ENCODE measurements at places on chromosomes 7 and 10.

DNA sequence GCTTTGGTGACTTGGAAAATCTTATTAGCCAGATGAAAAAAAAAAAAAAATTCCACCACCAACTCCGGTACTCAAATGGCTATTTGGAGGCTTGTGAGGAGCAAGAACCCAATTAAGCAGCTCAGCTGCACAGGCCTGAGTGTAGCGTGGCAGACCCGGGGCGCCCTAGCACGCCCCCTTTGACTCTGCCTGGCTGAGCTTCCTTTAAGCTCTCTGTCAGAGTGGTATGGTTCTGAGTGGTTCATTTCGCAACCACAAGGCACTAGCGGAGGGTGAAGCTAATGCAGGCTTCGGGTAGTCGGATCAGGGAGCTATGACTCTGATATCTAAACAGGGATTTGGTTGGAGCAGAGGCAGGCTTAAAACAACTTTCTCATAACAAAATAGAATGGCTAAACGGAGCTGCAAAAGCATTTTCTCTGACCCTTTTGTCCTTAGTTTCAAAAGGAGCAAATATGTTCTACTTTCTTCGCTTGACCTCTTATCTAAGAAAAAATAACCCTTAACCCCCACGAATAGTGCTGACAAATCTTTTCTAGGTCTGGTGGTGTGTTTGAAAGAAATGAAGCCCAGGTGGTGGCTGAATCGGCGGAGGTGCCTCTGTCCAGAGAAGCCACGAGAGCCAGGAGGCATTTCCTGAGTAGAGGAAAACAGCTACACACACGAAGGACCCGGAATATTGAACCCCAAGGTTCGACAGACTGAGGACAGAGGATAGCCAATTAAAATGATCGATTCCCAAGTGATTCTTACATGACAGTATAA lies 285.4 kb upstream of the GLI3 start:
- no peak for DNase-seq

DNA sequence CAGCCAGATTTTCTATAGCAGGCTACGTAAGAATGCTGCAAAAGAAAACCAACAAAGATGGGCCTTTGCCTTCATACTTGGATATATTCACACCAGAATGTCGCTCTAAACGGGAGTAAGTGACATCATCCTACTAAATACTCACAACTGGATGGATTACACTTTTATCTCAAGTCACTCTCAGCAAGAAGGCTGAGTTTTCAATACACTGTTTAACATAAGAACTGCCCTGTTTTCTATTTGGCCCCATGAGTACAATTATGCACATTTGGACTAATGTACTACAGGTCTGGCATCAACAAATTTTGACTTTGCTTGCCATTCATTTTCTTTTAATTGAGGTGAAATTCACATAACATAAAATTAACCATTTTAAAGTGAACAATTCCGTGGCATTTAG lies 8.2 kb downstream of the SLC35B4 start:
- DNase-seq: no peak

DNA sequence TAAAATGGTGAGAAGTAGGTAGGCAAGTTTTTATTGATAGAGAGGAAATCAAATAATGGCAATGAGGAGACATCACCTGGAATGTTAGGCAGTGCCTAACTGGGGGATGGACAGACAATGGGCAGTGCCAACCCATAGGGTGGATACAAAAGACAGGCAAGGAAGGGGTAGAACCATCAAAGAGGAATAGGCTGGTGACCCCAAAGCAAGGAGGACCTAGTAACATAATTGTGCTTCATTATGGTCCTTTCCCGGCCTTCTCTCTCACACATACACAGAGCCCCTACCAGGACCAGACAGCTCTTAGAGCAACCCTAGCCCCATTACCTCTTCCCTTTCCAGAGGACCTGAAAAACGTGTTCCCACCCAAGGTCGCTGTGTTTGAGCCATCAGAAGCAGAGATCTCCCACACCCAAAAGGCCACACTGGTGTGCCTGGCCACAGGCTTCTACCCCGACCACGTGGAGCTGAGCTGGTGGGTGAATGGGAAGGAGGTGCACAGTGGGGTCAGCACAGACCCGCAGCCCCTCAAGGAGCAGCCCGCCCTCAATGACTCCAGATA lies 30.0 kb downstream of the PRSS2 start:
- no peak for DNase-seq

DNA sequence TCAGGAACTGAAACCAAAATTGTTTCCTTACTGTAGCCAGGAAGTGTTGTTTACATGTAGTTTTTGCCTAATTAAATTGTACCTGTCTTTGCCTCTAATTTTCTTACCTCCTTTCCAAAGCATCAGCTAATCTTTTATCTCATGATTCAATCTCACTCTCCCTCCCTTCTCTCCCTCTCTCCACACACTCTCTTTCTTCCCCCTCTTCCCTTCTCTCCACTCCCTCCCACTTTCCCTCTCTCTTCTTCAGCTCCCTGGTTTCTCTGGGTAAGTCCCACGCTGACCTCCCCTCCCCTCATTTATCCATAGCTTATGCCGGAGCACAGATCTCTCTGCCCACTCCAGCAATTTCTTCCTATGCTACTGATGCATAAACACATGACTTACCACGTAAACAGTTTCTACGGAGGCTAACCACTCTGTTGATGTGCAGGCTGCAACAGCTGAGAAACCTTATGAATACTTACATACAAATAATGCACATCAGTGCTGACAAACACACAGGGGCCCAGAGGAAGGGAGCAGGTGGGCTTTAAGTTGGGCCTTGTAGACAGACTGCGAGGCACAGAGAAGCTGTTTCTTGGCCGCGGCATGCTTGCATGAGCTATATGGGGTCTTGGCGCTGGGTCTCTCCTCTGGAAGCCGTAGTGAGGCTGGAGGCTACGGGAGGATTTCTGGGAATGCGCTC lies 174.4 kb upstream of the PLXNA4 start:
- no peak for DNase-seq

- no peak for DNase-seq
These were observed 86.5 kb downstream of the OTUD1 start for GRCh38 chr10:23525406-23525805.

DNA sequence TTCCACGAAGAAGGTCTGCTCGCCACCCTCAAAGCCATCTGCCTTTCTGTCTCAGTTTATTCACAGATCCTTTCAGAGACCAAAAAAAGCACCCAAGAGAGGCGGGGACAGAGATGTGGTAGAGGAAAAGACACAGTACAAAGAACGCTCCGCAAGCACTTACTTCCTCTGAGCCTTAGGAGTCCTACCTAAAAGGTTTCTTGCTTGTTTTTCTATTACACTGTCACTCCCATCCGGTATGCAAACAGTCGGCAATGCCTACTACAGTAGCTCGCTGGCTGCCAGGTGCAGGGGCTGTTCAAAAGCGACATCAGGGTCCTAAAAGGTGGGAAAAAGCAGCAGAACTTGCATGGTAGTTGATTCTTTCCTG lies 816 bp downstream of the TECPR1 start:
- DNase-seq: no peak

- no peak for DNase-seq
These were observed 1191.1 kb downstream of the SORCS1 start for GRCh38 chr10:105973360-105973759.

DNA sequence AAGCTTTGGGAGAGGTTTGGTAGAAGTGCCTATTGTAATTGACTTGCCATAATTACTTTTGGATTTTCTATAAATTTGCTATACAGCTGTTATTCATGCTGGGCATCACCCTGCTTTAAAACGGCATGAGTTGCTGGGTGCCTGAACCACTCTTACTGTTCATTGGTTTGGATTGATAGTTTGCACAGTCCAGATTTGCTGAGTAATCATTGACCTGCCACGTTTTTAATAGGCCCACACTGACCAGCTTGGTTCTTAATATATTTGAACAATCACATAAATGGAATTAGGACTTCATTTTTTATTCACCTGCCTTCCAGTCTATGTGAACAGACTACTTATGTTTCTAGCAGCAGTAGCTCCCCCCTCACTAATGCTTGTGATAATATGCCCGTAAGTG lies 630.8 kb downstream of the SDK1 start:
- DNase-seq: no peak

GRCh38 chr10:121735263-121735662 lies 137.0 kb upstream of the FGFR2 start:
- DNase-seq: no peak

GRCh38 chr10:103040418-103040817 lies 122.3 kb downstream of the CNNM2 start:
- no peak for DNase-seq

- DNase-seq: no peak
These were observed 17.5 kb downstream of the ZNF33A start for GRCh38 chr10:38027986-38028385.

DNA sequence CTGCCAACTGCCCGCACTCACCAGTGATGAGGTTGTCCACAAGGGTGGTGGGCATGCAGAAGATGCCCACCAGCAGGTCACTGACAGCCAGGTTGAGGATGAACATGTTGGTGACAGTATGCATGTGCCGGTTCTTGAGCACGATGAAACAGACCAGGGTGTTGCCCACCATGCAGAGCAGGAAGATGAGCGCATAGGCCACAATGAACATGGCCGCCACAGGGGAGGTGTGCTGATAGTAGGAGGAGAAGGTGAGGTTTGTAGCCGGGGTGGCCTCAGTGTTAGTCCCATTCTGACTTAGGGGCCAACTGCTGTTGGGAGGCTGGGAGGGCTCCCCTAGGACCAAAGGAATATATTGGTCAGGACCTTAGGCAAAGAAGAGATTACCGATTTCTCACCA lies 17.7 kb downstream of the NPFFR1 start:
- DNase-seq: no peak

- DNase-seq: no peak
These were observed 689.0 kb upstream of the COBL start for GRCh38 chr7:52005613-52006012.

- no peak for DNase-seq
These were observed 1.2 kb upstream of the ADD3 start for GRCh38 chr10:110006358-110007160.

GRCh38 chr10:78828647-78829539 lies 239.9 kb upstream of the ZMIZ1 start:
- no peak for DNase-seq

DNA sequence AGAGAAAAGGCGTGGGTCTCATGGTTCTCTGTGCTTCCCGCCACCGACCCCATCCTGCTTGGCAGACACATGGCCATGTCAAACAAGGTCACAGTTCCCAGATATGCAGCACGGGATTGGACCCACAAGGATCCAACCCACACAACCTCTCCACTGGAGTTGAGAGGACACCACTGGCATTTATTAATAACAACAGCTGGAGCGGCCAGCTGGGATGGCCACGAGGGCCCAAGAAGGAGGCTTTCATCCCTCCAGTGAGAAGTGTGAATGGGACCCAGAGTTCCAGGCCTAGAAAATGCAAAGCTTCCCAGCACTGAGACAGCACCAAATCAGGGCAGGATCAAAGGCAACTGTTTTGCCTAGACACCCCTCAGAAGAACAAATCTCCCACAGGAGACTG lies 31.5 kb downstream of the FGFR2 start:
- DNase-seq: no peak

DNA sequence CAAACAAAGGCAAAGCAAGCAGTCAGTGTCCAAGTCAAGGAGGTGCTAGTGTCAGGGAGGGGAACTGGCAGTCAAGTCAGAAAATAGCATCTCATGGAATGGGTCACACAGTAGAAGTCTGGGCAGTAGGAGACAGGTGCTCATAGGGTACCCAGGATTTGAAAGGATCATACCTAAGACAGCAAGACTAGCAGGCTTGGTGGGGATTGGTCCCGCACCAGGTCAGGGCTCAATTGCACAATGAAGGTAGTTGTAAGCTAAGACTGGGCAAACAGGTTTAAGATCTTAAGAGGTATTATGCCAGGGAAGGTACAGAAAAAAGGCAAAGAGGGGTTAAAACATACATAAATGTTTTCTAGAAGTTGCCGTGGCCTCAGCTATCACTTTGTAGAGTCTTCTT lies 181.4 kb upstream of the ETV1 start:
- no peak for DNase-seq

DNA sequence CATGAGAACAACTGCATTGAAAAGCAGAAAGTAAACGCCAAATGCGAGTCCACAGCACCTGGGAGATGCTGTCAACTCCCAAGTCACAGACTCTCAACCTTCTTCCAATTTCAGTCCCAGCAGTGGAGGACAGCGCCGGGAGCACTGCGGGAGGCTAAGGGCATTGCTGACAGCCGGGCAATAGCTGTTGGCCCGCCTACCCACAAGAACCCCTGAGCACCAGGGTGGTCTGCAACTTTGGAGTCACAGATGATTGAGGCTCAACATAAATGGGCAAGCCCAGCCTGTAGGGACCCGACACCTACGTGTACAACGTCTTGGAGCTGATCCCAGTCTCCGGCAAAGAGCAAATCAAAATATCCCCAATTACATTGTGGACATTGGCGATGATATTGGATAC lies 262.9 kb downstream of the TCERG1L start:
- no peak for DNase-seq

- no peak for DNase-seq
These were observed 416.1 kb downstream of the PARD3 start for GRCh38 chr10:34399013-34399412.
